Large intestine (tissue), 12 donors: ENCODE measurements at places on chromosomes 5 and 9. TPM values are rescaled to one million over a fixed set of nuclear protein-coding genes. Genes with fewer than 3 reads are reported as not detected.
A peak's percentile ranks its signal among the peaks of the same experiment; 100 is the strongest.

DNA sequence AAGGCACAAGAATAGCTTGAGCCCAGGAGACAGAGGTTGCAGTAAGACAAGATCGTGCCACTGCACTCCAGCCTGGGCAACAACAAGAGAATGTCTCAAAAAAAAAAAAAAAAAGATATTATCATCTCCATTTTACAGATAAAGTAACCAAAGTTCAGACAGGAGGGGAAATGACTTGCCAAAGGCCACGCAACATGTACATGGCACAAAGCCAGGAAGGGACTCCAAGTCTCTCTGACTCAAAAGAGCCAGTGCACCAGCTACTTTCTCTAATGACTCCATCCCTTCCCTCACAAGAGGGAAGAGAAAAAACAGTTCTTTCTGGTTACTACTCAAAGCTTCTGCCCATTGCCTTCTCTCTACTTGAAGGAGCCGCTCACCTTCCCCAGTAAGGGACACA, 34.1 kb downstream of the SIL1 start:
- no peak overlapping the region for H3K27ac ChIP-seq
- H3K27me3 ChIP-seq = no peaks in the 10 kb centered on the region
- no peaks in the 10 kb centered on the region for H3K36me3 ChIP-seq
- no peak overlapping the region for H3K4me3 ChIP-seq

DNA sequence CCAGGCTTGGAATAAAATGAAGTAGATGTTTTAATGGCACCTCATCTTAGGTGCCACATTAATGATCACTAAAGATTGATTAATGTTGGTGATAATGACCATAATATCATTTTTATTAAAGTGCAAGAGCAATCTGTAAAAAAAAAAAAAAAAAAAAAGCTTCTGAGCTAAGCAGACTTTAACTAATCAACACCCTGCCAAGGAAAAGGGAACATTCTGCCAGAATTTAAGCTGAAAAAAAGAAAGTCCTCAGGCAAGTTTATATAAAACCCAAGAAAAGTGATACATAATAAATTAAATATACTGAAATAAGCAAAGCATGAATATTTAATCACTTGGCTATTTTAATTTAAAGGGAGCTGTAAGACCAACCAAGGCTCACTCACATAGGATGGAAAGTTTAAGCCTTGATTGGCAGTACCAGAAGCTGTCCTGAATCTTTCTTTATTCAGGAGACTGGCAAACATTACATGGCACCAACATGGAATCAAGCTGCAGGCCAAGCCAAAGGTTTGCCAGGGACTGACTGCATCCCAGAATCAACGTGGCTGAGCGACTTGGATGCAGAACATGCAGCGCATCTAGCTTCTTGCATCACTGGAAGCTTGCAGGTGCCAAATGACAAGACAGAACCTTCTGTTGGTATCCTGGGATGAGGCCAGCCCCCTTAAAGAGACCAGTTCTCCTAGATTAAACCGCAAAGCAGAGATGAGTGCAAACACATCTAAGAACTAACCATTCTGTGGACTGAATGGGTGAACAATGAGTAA, 413.6 kb downstream of the ENC1 start:
- no peaks in the 10 kb centered on the region for H3K4me1 ChIP-seq
- H3K36me3 ChIP-seq = no peaks in the 10 kb centered on the region

DNA sequence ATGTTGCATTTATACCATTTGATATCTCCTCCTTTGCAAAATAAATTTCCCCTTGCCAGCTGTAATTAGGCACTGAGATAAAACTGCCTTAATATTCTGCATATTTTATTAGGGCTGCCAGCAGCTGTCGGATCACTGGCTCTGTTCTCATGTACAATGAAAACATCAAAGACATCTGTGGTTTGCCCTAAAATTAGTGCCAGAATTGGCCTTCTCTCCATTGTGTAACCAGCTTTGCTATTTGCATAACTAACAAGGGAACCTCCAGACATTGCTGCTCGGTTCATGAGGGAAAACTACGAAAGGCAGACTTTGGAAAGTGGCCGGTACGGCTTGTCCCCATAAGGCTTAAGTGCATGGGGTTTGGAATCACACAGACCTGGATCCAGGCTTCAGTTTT, 45.5 kb upstream of the KIF2A start:
- DNase-seq = no peak
- H3K27me3 ChIP-seq = no peaks in the 10 kb centered on the region
- H3K4me3 ChIP-seq = no peak overlapping the region

DNA sequence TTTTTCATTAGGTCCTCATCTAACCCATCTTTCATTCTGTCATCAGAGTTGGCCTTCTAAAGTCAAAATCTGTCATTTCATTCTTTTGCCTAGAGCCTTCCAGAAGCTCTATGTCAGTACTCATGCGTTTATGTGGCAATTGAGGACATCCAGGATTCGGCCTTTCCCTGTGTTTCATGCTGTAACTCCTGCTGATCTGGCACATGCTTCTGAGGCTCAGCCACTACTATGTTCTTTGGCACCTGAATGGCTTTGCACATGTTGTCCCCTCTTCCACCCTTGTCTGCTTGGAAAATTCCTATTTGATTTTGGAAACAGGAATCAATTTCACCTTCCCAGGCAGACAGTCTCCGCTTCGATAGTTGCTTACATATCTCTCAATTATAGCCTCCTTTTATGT, 84.9 kb downstream of the GDNF start:
- no peaks in the 10 kb centered on the region for H3K27me3 ChIP-seq
- H3K4me1 ChIP-seq = no peaks in the 10 kb centered on the region
- no peak overlapping the region for H3K4me3 ChIP-seq
- H3K36me3 ChIP-seq = no peaks in the 10 kb centered on the region

The FOXD4L5 gene
- 0.09 TPM for polyA plus RNA-seq

GRCh38 chr5:109318455-109319108, 91.2 kb downstream of the PJA2 start:
- no peaks in the 10 kb centered on the region for H3K4me1 ChIP-seq
- no peaks in the 10 kb centered on the region for H3K27me3 ChIP-seq
- no peak overlapping the region for H3K27ac ChIP-seq
- H3K36me3 ChIP-seq = no peaks in the 10 kb centered on the region

The MLANA gene
- polyA plus RNA-seq = 0.54 TPM

The PTGES gene
- 4.9 TPM for polyA plus RNA-seq

GRCh38 chr9:107251756-107252322, 31.2 kb upstream of the RAD23B start:
- peak; percentile 22 for DNase-seq
- no peaks in the 10 kb centered on the region for H3K36me3 ChIP-seq
- no peak overlapping the region for H3K4me3 ChIP-seq
- H3K27me3 ChIP-seq = no peaks in the 10 kb centered on the region
- H3K27ac ChIP-seq = no peak overlapping the region

- H3K36me3 ChIP-seq = peaks cover 2% of the 10 kb centered on the region
- H3K4me3 ChIP-seq = peak overlapping the region; percentile 72
- peaks cover 10% of the 10 kb centered on the region for H3K4me1 ChIP-seq
- peak overlapping the region; percentile 75 for H3K27ac ChIP-seq
- DNase-seq = peak; percentile 51
Measured at GRCh38 chr5:98774192-98775033, 950 bp downstream of the RGMB start.

DNA sequence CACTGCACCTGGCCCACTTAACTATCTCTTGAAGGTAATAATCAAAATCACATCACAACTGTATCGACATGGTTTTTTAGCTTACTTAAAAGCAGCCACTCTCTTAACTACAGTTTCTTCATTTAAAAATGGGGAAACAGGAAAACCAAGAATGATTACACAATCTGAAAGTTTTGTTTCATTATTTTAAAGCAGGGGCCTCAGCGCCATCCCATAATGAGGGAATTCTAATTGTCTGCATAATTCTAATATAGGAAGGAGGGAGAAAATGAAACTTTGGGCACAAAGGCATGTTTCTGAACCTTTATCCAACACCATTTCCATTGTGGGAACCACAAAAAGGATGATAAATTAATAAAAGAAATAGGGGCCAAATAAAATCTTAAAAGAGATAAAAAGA, 7.6 kb downstream of the HACD4 start:
- H3K27ac ChIP-seq = no peak overlapping the region
- no peaks in the 10 kb centered on the region for H3K27me3 ChIP-seq
- DNase-seq = no peak

DNA sequence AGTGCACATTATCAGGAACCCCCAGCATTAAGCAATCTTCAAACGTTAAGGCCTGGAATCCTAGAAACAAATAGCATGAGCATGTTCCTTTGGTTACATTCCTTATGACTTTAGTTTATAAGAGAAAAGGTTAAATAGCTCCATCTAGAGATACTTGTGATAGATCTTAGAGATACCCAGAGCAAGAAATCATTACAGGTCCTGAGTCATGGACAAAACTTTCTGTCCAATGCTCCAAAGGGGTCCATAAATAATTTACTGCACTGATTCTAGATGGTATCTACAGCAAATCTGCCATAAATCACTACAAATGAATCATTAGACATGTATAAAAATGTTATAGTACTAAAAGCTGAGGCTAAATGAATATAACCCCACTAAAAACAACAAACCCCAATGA, 139.6 kb downstream of the HTR1A start:
- no peak overlapping the region for H3K27ac ChIP-seq
- H3K27me3 ChIP-seq = no peaks in the 10 kb centered on the region
- no peaks in the 10 kb centered on the region for H3K4me1 ChIP-seq
- H3K4me3 ChIP-seq = no peak overlapping the region
- DNase-seq = no peak

- H3K27ac ChIP-seq = no peak overlapping the region
- H3K4me1 ChIP-seq = no peaks in the 10 kb centered on the region
- no peak for DNase-seq
Measured at GRCh38 chr5:145787996-145788395, 47.1 kb downstream of the PRELID2 start.

The IL9 gene
- polyA plus RNA-seq = not detected

DNA sequence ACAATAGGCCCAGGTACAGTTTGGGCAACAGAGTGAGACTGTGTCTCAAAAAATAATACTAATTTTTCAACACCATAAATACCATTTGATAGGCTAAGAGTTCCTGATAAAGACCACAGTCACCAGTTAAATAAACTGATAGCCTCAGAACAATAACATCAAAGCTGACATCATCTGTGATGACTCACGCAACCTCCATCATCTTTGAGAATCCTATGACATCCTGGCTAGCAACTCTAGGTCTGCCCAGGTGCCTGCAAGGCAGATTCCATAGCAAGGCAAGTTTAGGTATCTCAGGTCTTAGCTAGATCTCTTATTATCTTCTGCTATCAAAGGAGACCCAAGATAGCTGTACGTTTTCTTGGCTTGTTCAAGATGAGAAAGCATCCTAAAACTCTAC, 30.5 kb upstream of the UBAP2 start:
- H3K27me3 ChIP-seq = no peaks in the 10 kb centered on the region
- no peaks in the 10 kb centered on the region for H3K36me3 ChIP-seq

GRCh38 chr9:93161786-93162562, 22.0 kb upstream of the WNK2 start:
- H3K36me3 ChIP-seq = no peaks in the 10 kb centered on the region
- no peak for DNase-seq
- no peaks in the 10 kb centered on the region for H3K27me3 ChIP-seq
- H3K4me3 ChIP-seq = no peak overlapping the region

DNA sequence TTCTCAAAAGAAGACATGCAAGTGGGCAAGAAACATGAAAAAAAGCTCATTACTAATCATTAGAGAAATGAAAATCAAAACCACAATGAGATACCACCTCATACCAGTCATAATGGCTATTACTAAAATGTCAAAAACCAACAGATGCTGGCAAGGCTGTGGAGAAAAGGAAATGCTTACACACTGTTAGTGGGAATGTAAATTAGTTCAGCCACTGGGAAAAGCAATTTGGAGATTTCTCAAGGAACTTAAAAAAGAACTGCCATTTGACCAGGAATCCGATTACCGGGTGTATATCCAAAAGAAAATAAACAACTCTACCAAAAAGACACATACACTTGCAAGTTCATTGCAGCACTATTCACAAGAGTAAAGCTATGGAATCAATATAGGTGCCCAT, 595.4 kb upstream of the RIOK2 start:
- H3K27ac ChIP-seq = no peak overlapping the region
- H3K36me3 ChIP-seq = no peaks in the 10 kb centered on the region
- H3K4me1 ChIP-seq = no peaks in the 10 kb centered on the region
- H3K27me3 ChIP-seq = no peaks in the 10 kb centered on the region

The NMRK1 gene
- polyA plus RNA-seq = 39.8 TPM

GRCh38 chr5:28958581-28958980, 1920.2 kb upstream of the CDH9 start:
- no peak for DNase-seq
- no peak overlapping the region for H3K27ac ChIP-seq
- H3K27me3 ChIP-seq = no peaks in the 10 kb centered on the region
- H3K4me1 ChIP-seq = no peaks in the 10 kb centered on the region

- no peak overlapping the region for H3K27ac ChIP-seq
- no peak for DNase-seq
- no peak overlapping the region for H3K4me3 ChIP-seq
- H3K4me1 ChIP-seq = no peaks in the 10 kb centered on the region
- peaks cover 61% of the 10 kb centered on the region for H3K27me3 ChIP-seq
Measured at GRCh38 chr9:86939891-86940290, 7.4 kb downstream of the GAS1 start.

DNA sequence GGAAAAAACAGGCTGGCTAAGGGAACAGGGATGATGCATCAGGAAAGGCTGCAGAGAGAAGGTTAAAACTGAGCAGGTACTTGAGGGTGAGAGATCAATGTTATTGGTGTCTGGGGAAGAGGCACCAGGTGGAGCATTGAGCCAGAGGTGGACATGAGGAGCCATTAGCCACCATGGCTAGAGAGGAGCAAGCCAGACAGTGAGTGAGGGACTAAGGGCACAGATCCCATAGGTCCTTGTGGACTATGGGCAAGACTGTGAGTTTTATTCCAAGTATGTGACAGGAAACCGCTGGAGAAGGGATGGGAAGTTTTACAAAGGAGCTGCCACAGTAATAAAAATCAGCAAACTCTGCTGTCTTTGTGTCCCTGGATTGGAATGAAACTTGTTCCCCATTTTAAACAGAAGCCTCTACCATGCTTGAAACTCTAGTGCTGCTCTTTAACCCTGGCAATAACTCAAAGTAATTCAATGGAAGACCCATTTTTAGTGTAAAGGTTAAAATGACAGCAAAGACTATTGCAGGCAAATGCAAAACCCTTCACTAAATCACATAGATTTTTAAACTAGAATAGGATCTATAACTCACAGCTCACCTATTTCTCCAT, 349.8 kb downstream of the ENC1 start:
- H3K27me3 ChIP-seq = no peaks in the 10 kb centered on the region
- H3K4me3 ChIP-seq = no peak overlapping the region
- H3K27ac ChIP-seq = no peak overlapping the region
- H3K4me1 ChIP-seq = no peaks in the 10 kb centered on the region
- DNase-seq = no peak
- H3K36me3 ChIP-seq = no peaks in the 10 kb centered on the region

The CARD19 gene
- 35.4 TPM for polyA plus RNA-seq

DNA sequence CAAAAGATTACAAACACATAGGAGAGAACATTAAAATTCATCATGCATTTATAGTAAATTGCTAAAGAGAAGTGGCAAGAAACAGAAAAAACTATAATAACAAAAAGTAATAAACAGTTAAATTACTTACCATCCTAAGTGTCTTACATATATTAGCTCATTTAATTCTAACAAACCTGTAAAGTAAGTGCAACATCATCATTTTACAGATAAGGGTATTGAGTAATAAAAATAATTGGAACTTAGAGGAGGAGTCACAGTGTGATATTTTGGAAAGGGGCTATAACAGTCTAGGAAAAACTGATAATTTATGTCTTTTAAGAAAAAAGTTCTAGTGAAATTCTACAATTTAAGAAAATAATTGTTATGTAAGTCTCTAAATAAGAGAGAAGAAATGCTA, 592.8 kb downstream of the DMRTA1 start:
- no peak overlapping the region for H3K27ac ChIP-seq
- H3K4me1 ChIP-seq = no peaks in the 10 kb centered on the region
- no peak for DNase-seq
- H3K4me3 ChIP-seq = no peak overlapping the region
- no peaks in the 10 kb centered on the region for H3K36me3 ChIP-seq
